Astrocyte of the hippocampus (primary cell): ENCODE measurements at places on chromosomes 3 and 15.
A peak's percentile ranks its signal among the peaks of the same experiment; 100 is the strongest.

GRCh38 chr3:27669591-27669990, 52.5 kb downstream of the EOMES start:
- DNase-seq: peak; percentile 86

GRCh38 chr3:23036728-23037127, 166.4 kb upstream of the UBE2E2 start:
- DNase-seq: no peak

DNA sequence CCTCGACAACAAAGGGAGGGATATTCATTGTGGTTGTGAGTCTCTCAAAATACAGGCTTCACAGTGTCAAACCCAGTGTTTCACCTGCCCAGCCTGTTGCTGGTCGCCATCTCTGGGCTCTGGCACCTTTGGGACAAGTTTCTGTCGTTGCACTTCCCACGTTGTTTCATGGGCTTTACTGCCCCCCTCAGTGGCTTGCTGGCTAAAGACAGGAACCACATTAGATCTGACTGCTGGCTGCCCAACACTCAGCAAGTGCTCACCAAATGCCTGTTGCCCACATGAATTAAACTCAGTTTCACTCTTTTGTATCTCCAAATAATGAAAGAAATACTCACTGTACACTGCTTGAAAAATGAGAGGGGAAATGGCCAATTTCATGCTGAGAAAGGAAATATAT, 27.6 kb downstream of the FOXL2 start:
- no peak for DNase-seq

DNA sequence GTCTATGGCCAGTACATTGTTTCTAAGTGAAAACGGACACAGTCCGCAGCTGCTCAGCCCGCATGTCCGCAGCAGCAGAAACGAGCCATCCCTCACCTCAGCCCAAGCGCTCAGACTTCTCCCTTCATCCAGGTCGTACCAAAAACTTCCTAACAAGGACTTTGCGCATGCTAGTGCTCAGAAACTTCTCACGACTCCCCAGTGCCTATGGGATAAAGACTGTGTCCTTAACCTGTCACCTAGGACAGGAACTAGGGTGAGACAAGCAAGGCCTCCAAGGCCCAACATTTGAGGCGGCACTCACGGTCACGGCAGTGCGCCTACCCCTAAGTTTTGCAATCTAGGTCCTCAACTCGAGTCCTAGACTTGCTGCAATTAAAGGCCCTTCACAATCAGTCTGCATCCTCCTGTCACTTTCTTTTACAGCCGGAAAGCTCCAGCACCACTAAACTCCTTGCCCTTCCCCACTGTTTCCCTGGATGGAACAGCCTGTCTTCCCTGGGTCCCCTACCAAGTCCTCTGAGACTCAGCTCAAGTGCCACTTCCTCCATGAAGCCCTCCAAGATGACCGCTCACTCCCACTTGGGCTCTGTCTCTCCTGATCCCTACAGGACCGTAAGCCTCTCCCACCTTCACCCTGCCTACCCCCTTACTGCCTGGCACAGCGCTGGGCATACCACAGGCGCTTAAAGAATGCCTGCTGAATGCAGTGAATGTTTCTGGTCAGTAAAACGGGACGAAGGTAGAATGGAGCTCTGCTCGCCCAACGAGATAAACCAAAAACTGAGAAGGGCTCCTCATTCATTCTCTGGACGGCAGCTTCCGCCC, 1.2 kb downstream of the CLN6 start:
- peak; percentile 34 for DNase-seq

DNA sequence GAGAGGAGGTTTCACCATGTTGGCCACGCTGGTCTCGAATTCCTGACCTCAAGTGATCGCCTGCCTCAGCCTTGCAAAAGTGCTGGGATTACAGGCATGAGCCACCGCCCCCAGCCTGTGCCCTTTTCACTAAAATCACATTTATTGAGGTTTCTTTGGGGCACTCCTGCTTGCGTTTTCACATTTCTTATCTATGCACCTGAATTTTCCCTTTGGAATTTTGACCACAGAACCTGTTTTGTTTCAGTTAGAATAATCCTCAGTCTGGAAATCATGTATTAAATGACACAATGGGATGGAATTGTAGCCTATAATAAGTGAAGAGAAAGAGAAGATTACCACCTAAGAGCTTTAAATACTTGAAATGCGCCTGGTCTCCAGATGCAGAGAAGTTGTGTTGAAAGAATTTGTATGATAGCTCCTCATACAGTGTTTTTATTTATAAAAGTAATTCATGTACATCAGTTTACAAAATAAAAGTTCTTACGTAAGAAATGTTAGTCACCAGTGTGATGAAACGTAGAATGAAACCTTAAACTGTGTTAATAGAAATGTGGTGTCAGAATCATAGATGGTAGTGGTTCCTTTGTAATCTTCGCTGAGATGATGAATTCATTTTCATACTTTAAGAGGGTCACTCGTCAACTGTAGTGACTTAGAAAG, 107.0 kb downstream of the TCF12 start:
- DNase-seq: peak; percentile 11

DNA sequence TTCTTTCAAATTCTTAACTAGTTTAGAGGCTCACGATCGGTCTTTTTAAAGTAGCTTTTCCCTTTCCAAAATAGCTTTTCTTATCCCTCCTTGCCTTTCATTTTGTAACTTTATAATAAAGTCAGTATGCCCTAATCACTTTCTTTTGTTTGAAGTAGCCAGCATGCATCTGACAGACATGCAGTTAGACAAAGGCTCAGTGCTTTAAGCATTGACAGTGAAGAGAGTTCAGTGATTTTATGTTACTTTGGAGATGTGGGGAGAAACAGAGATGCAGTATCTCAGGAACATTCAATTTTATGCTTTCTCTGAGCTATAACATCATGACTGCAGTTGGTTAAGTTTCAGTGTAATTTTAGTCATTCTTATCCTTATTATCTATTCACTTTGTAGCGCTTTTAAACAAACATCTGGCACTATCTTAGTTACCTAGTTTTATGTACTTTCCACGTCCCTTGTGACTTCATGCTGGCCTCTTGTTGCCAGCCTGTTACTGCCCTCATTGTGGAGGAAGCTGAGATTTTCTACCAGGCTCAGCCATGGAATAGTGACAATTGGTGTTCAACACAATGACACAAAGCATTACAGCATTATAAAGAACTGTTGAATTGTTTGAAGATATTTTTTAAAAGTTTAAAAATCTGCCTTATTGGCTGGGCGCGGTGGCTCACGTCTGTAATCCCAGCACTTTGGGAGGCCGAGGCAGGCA, 90.3 kb downstream of the AKAP13 start:
- DNase-seq: no peak

DNA sequence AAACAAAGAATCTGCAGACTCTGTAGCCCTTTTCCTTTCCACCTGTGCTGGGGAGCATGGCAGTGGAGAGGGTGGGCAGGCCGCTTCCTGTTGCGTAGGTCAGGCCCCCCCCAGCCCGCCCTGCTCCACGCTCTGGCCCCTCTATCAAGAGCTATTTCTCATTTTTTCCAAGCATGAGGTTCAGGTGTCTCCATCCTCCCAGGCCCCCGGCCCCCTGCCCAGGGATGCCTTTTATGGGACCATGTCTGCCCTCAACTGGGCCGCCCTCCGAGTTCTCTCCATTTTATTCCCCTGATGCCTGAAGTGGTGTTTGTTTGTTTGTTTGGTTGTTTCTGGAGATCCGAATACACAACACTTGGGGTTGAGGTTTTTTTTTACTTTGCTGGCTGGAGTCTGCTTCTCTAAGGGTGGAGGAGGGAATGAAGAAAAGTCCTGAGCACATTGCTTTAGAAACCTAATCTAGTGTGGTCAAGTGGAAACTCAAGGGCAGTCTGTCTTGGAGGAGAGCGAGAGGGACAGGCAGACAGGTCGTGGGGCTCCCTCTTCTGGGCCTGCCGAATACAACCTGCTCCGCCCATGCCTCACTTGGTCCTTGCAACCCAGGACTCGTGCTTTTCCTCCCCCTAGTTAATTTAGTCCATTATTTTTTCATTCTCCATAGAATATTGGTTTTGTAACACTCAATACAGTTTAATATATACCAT, 176.5 kb upstream of the LYSMD4 start:
- no peak for DNase-seq

- peak; percentile 27 for DNase-seq
Observed at GRCh38 chr3:78757731-78758130, 1010.1 kb downstream of the ROBO1 start.

GRCh38 chr15:59160880-59161593, 45.6 kb upstream of the LDHAL6B start:
- DNase-seq: no peak

DNA sequence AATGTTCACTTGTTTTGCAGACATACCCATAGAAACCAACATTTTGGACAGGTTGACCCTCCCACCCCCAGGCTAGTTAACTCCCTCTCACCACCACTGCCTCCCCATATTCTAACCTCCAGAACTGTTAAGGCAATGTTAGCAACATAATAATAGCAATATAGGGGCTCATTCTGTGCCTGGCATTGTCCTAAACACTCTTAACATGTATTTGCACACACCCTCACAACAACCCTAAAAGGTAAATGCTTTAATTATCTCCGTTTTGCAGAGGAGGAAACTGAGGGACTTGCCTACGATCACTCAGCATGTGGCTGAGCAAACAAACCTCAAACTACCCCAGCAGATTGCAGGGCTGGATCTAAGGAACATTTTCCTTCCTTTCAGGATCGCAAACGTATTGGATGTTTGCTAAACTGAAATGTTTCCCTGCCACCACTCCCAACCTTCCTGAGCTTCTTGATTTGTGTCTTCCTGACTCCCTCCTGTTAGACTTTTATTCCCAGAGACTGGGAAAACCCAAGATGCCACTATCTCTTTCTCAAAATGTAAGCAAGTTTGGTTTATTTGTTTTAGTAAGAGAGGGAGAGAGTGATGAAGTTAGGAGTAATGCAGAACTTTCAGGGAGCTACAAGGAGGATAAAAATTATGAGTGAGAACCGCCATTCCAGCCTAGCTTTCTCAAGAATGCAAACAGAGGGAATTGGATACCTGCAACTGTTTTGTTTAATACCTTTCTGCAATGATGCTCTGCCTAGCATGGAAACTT, 1.3 kb downstream of the SCG5 start:
- DNase-seq: no peak

GRCh38 chr15:84684092-84684491, 26.1 kb upstream of the NMB start:
- peak; percentile 22 for DNase-seq

GRCh38 chr15:22918056-22918455, 62.1 kb downstream of the CYFIP1 start:
- peak; percentile 20 for DNase-seq

DNA sequence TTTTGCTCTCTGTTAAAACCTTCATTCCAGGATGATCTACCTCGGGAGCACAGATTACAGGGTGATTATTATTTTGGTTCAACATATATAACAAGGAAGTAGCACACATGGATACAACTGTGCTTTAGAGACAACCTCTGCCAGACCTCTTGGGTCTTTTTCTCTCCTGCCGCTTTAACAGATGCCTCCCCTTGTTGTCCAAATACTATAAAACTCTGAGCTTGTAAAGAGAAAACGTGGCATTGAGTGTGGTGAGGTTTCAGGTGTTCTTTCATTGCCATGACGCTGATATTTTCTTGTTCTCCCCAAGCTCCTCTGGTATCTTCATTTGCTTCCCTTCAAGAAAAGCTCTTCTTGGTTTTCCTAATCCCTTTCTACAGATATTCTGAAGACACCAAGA, 29.0 kb downstream of the BCL2L10 start:
- DNase-seq: no peak

DNA sequence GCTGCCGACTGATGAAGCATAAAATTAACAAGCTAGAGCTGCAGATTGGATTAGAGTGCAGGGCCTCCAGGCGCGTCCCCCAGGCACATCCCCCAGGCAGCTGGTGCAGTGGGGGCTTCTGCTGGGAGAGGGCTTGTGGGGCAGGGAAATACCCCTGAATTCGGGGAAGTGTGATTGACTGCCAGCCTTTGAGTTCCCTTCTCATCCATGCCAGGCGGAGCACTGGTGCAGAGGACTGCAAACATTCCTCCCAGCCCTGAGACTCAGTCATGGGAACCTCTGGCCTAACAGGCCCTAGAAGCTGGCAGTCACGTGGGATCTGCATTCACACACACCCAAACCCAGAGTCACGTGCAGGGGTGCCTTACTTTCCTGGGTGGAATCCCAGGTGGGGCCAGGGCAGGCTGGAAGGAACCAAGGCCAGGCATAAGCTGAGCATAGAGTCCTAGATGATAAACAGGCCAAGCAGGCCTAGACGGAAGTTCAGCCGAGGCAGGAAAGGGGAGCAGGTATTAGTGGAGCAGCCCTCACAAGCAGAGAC, 46.2 kb upstream of the SEC22A start:
- DNase-seq: no peak

DNA sequence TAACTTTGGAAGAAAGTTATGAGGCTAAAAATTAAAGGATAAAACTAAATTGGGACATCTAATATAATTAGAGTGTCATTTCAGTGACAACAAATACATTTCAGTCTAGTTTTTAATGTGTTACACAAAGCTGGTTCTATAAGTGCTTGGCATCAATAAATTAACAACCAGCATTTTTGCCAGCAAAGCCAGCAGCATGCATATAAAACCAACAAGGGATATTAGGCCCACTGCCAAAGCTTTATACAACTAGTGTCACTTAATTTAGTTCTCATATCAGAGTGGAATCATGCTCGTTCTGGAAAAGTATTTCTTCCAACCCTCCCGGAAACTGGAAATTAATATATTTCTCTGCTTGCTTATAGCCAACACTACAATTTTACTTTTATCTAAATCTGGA, 88.8 kb downstream of the THBS1 start:
- DNase-seq: no peak

DNA sequence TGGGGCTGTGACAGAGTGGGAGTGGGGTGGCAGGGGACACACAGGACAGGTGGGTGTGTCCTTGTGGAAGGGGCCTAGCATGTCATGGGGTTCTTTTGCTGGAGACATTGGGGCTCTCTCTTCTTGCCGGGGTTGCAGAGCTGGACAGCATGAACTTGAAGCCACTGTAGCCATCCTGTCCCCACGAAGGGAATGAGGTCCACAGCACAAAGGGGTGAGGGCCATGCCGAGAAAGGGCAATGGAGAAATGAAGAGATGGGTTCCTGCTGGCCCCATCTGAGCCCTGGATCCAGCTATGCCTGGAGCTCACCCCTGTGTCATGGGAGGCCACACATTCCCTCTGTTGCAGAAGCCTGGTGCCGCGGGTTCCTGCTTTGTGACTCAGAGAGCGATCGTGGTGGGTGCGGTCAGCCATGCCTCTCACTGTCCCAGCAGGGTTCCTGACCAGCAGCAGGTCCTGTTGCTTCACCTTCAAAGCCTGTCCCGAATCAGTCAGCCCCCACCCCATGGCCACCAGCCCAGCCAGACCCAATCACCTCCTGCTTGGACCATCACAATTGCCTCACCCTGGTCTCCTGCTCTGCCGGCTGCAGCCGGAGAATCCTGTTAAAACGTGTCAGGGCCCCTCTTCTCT, 50.0 kb downstream of the DNAJB8 start:
- peak; percentile 93 for DNase-seq

GRCh38 chr3:177787279-177788041, 590.2 kb upstream of the TBL1XR1 start:
- DNase-seq: no peak

- no peak for DNase-seq
Observed at GRCh38 chr15:96158938-96159337, 171.6 kb upstream of the NR2F2 start.

- DNase-seq: no peak
Observed at GRCh38 chr15:77410701-77411618, 8.9 kb downstream of the PEAK1 start.

- DNase-seq: peak; percentile 28
Observed at GRCh38 chr3:169666376-169667165, 3.1 kb upstream of the MECOM start.

- DNase-seq: no peak
Observed at GRCh38 chr3:20760981-20761380, 575.0 kb upstream of the SGO1 start.

- DNase-seq: no peak
Observed at GRCh38 chr15:96092186-96092585, 238.3 kb upstream of the NR2F2 start.
